Renal cortical epithelial cell (primary cell): ENCODE measurements at places on chromosomes 1 and 21. TPM values are rescaled to one million over a fixed set of nuclear protein-coding genes. Genes with fewer than 3 reads are reported as not detected.
A peak's percentile ranks its signal among the peaks of the same experiment; 100 is the strongest.

- DNase-seq, result peak; percentile 66
These were observed 32.0 kb downstream of the EGLN1 start for GRCh38 chr1:231390071-231390470.

- no peak for DNase-seq
These were observed 25.1 kb upstream of the ZNF362 start for GRCh38 chr1:33231166-33231565.

DNA sequence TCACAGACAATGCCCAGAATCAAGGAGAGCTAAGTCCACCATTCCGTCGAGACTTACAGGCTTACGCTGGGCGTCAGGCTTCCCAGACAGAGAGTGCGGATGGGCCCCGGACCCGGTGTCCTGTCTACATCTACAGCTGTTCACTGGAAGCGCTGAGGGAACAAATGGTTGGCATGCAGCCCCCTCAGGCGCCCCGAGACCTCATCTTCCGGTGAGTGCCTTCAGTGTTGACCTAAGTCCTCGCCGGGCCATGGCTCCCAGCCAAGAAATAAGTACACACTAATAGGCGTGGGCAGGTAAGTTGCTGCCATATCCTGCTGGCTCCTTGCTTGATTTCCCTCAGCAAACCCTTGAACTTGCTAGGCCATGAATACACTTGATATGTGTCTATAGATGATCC lies 26.2 kb downstream of the HYI start:
- no peak for DNase-seq

AMPD1 gene
- total RNA-seq, result not detected in 2 replicates
